ENCODE measurements at places on chromosomes 16 and 17. TPM values are rescaled to one million over a fixed set of nuclear protein-coding genes. Genes with fewer than 3 reads are reported as not detected.

Gene HBQ1
- 102 TPM for total RNA-seq

DNA sequence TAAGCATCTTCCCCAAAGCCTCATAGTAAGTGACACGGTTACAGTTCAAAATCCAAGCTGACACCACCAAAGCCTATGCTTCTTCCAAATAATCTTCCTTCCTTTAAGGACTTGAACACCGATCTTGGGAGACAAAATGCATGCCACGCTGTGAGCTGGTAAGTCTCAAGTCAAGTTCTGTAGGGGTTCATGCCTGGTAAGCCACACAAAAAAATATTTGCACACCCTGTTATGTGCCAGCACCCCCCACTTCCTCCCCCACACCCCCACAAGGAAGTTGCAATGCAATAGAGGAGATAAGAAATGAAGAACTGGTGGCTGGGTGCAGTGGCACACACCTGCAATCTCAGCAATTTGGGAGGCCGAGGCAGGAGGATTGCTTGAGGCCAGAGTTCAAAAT is 5.6 kb downstream of the NOG start:
- no peak for DNase-seq
- H3K36me3 ChIP-seq, result no peaks in the 10 kb centered on the region
- H3K27ac ChIP-seq, result no peak overlapping the region

Gene DNAH3
- total RNA-seq, result 0.33 TPM

Gene TNK1
- 5.5 TPM for total RNA-seq

Gene GLP2R
- total RNA-seq, result not detected

Gene LRRC36
- not detected for total RNA-seq

GRCh38 chr16:83714286-83714685 is 93.5 kb upstream of the HSBP1 start:
- H3K27ac ChIP-seq, result no peak overlapping the region
- H3K27me3 ChIP-seq, result no peaks in the 10 kb centered on the region
- H3K36me3 ChIP-seq, result no peaks in the 10 kb centered on the region
- no peaks in the 10 kb centered on the region for H3K4me1 ChIP-seq
